Lung (tissue), 17 donors: ENCODE measurements at places on chromosomes 16 and 17. TPM values are rescaled to one million over a fixed set of nuclear protein-coding genes. Genes with fewer than 3 reads are reported as not detected.

The CDR2 gene
- 14.8 TPM for total RNA-seq

The SLC6A2 gene
- not detected for total RNA-seq

The TMEM100 gene
- 74.7 TPM for total RNA-seq

The GPT2 gene
- 8.3 TPM for total RNA-seq

The ITGAX gene
- total RNA-seq, result 134 TPM

The TBX2 gene
- total RNA-seq, result 106 TPM

The NDEL1 gene
- total RNA-seq, result 58.5 TPM

DNA sequence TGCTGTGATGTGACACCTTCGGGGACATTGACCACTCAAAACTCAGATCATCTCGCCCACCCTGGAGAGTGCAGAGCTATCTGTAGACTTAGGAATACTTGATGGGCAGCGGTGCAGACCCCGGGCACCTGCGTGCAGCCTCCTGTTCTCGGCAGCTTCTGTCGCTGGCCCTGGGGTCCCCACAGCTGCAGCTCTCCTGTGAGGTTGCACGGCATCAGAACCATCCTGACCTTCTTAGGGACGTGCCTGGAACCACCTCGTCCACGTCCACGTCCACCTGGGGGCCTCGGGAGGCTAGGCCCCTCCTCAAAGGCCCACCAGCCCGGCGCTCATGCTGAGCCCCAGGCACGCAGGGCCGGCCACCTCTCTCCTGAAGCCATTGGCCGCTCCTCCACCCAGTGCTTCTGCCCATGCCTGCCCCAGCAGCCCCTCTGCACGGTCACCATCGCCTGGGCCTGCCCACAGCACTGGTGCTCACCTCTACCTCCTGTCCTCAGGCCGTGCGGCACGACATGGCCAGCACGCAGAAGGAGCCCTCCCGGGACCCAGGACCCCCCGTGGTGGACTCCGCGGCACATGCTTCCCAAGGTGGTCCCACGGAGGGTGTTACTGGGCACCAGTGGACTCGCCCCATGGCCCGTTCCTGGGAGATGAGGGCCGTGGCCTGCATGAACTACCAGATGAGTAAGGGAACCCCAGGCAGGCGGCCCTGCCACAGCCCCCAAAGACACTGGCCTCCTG, 2.3 kb upstream of the WFIKKN1 start:
- peaks cover 9% of the 10 kb centered on the region for H3K36me3 ChIP-seq
- DNase-seq, result no peak
- no peak overlapping the region for H3K4me3 ChIP-seq
- peak overlapping the region; percentile 32 for H3K27ac ChIP-seq
- peaks cover 14% of the 10 kb centered on the region for H3K4me1 ChIP-seq
- H3K27me3 ChIP-seq, result no peaks in the 10 kb centered on the region

DNA sequence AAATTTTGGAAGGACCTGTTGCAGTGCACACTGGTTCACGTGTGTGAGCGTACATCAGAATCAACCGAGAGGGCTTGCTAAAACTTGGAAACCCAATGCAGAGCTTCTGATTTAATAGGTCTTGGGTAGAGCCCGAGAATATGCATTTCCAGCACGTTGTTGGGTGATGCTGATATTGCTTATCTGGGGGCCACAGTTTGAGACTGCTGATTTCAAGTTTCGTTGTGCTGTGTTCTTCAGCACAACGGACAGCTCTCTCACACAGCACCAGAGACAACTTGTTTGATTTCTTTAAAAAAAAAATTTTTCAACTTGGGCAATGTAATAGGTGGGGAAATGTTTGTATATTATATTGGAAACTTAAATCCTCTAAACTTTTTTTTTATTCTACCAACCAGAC, 9.4 kb downstream of the OR4D2 start:
- no peak for DNase-seq
- no peak overlapping the region for H3K4me3 ChIP-seq
- H3K27me3 ChIP-seq, result peaks cover 3% of the 10 kb centered on the region
- no peak overlapping the region for H3K27ac ChIP-seq
- H3K36me3 ChIP-seq, result no peaks in the 10 kb centered on the region

DNA sequence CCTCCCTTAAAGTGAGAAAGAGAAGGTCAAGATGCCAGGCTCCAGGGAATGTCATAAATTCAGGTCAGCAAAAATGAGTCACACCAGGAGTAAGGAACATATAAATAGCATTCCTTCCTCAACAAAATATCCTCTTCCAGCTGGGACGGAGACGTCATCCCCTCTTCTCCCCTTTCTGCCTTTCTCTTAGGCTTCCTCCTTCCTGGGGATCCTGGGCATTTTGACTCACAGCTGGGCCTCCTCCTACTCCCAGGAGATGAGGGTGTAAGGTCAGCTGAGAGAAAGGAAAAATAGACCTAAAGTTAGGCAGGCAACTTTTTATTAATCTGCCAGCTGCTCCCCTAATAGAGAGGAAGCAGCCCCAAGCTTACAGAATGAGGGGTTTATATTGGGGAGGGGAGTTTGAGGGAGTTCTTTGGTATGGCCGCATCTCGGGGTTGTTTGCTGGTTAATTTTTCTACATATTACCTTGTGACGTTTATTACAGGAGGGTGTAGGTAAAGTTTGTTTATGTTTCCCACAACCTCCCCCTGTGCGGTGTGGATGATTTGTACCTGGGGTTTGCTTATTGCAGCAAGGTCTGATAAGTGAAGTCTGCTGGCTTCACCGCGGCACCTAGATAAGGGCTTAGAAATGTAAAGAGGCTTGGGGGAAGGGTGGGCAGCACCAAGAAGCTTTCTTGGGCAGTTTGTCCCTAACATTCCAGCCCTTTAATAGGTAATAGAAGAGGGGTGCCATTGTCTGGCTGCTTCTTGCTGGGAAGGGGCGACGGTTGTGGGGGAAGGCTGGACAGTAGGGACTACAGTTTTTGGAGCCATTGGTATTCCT, 7.1 kb upstream of the ZNF747 start:
- DNase-seq, result peak; percentile 46
- peak overlapping the region; percentile 63 for H3K27ac ChIP-seq
- no peaks in the 10 kb centered on the region for H3K36me3 ChIP-seq
- peaks cover 5% of the 10 kb centered on the region for H3K4me1 ChIP-seq
- H3K4me3 ChIP-seq, result no peak overlapping the region

- peak; percentile 65 for DNase-seq
- no peaks in the 10 kb centered on the region for H3K36me3 ChIP-seq
- peak overlapping the region; percentile 86 for H3K4me3 ChIP-seq
- H3K27ac ChIP-seq, result peak overlapping the region; percentile 96
- H3K4me1 ChIP-seq, result peaks cover 10% of the 10 kb centered on the region
- no peaks in the 10 kb centered on the region for H3K27me3 ChIP-seq
Observed at GRCh38 chr16:73057291-73058210, 9.6 kb upstream of the ZFHX3 start.

DNA sequence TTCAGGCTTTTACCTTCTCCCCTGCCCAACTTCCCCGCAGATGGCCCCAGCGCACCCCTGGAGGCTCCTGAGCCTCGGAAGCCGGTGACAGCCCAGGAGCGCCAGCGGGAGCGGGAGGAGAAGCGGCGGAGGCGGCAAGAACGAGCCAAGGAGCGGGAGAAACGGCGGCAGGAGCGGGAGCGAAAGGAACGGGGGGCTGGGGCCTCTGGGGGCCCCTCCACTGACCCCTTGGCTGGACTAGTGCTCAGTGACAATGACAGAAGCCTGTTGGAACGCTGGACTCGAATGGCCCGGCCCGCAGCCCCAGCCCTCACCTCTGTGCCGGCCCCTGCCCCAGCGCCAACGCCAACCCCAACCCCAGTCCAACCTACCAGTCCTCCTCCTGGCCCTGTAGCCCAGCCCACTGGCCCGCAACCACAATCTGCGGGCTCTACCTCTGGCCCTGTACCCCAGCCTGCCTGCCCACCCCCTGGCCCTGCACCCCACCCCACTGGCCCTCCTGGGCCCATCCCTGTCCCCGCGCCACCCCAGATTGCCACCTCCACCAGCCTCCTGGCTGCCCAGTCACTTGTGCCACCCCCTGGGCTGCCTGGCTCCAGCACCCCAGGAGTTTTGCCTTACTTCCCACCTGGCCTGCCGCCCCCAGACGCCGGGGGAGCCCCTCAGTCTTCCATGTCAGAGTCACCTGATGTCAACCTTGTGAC, 3.6 kb downstream of the MAPK7 start:
- H3K27me3 ChIP-seq, result no peaks in the 10 kb centered on the region
- H3K36me3 ChIP-seq, result peaks cover 55% of the 10 kb centered on the region
- H3K4me3 ChIP-seq, result no peak overlapping the region
- H3K27ac ChIP-seq, result no peak overlapping the region

DNA sequence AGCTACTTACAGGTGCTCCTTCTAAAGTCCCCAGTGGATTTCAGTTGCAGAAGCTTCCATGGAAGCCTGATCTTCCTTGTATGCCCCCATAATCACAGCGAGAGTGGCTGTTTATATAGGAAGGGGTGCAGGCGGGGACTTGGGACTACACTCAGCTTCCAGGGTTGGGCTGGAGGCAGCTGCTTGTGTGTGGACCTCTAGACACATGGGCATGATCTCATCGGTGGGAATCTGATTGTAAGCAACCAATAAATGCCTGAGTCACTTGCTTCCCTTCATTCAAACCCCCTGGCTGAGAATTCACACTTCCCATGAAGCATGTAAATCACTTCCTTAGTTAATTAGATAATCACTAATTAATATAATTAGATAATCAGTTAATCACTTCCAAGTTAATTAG, 1.0 kb upstream of the KRT20 start:
- no peak overlapping the region for H3K4me3 ChIP-seq
- no peaks in the 10 kb centered on the region for H3K4me1 ChIP-seq
- no peak overlapping the region for H3K27ac ChIP-seq
- peaks cover 2% of the 10 kb centered on the region for H3K27me3 ChIP-seq
- DNase-seq, result no peak

DNA sequence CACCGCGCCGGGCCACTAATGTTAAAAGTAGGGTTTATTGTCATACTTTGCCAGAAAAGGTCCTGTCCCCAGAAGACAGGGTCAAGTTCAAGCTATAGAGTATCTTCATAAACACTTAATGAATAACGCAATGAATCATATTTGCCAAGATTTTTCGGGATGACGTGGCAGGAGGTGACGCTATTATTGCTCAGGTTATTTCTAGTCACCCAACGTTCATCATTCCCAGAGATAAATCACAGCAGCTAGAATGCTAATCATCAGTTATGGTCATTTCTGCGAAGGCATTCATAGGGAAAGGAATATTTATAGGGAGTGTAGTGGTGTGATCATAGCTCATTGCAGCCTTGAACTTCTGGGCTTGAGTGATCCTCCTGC, 2.0 kb downstream of the TMC5 start:
- H3K4me1 ChIP-seq, result no peaks in the 10 kb centered on the region
- no peak overlapping the region for H3K27ac ChIP-seq
- H3K27me3 ChIP-seq, result no peaks in the 10 kb centered on the region
- H3K4me3 ChIP-seq, result no peak overlapping the region
- H3K36me3 ChIP-seq, result no peaks in the 10 kb centered on the region

DNA sequence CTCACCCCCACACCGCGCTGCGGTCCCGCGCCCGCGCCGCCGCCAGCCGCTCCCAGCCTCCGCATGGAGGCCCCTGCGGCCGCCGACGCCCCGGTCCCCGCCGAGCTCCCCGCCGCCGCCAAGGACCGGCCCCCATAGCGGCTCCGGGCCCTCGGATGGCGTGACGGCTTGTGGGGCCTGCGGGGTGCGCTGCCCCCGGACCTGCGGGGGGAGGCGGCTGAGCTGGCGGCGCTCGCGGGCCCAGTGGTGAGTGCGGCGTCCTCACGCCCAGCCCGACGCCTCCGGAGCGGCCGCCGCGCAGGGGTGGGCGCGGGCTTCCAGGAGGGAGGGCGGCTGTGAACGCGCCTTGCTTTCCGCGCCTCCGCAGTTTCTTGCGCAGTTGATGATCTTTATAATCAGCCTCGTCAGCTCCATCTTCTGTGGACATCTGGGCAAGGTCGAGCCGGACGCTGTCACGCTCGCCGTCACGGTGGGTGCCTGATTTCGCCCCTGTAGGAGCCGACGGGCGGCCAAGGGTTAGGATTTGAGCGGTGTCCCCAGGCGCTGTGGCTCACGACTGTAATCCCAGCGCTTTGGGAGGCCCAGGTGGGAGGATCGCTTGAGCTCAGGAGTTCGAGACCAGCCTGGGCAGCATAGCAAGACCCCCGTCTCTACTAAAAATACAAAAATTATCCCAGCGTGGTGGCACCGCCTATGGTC, 46.4 kb downstream of the SLC47A1 start:
- H3K4me3 ChIP-seq, result peak overlapping the region; percentile 31
- peaks cover 13% of the 10 kb centered on the region for H3K27me3 ChIP-seq
- no peaks in the 10 kb centered on the region for H3K4me1 ChIP-seq
- no peak overlapping the region for H3K27ac ChIP-seq
- H3K36me3 ChIP-seq, result no peaks in the 10 kb centered on the region

DNA sequence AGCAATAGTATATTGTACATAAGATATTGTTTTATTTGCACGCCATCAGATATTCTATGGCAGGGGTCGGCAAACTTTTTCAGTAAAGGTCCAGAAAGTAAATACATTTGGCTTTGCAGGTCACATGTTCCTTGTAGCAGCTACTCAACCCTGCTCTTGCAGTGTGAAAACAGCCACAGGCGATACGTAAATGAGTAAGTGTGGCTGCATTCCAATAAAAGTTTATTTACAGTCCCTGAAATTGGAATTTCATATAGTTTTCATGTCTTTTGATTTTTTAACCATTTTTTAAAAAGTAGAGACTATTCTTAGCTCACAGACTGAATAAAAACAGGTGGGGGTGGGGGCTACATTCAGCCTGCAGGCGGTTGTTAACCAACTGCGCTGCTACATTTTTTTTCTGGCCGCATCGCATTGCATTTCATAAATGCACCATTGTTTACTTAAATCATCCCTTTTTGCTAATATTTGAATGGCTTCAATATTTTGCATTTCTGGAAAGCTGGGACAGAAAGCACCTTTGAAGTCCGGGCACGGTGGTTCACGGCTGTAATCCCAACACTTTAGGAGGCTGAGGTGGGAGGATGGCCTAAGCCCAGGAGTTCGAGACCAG, 50.5 kb upstream of the HAPSTR1 start:
- DNase-seq, result peak; percentile 5
- no peaks in the 10 kb centered on the region for H3K27me3 ChIP-seq
- H3K4me1 ChIP-seq, result no peaks in the 10 kb centered on the region
- H3K36me3 ChIP-seq, result no peaks in the 10 kb centered on the region

- no peak within 1 kb of the TSS for H3K27ac ChIP-seq
- H3K4me3 ChIP-seq, result no peak within 1 kb of the TSS
- H3K36me3 ChIP-seq, result no peaks in the 10 kb centered on the region
- peaks cover 5% of the 10 kb centered on the region for H3K4me1 ChIP-seq
- H3K27me3 ChIP-seq, result no peaks in the 10 kb centered on the region
Observed at GRCh38 chr17:74274060-74274708, at the start of gene DNAI2. Gene DNAI2 (plus strand): TSS chr17:74274234. CDS start chr17:74281818, 7,584 bp downstream.

- no peaks in the 10 kb centered on the region for H3K4me1 ChIP-seq
- no peaks in the 10 kb centered on the region for H3K27me3 ChIP-seq
- no peak overlapping the region for H3K27ac ChIP-seq
- no peak overlapping the region for H3K4me3 ChIP-seq
Observed at GRCh38 chr17:14699574-14700185, 398.8 kb downstream of the HS3ST3B1 start.

- H3K4me1 ChIP-seq, result no peaks in the 10 kb centered on the region
- H3K27me3 ChIP-seq, result no peaks in the 10 kb centered on the region
- no peak for DNase-seq
- no peaks in the 10 kb centered on the region for H3K36me3 ChIP-seq
- no peak overlapping the region for H3K27ac ChIP-seq
- no peak overlapping the region for H3K4me3 ChIP-seq
Observed at GRCh38 chr17:56142325-56142724, 10.9 kb upstream of the ANKFN1 start.

GRCh38 chr17:82405051-82405450, 13.1 kb upstream of the HEXD start:
- H3K27ac ChIP-seq, result no peak overlapping the region
- H3K4me1 ChIP-seq, result no peaks in the 10 kb centered on the region
- no peak for DNase-seq
- H3K4me3 ChIP-seq, result no peak overlapping the region
- no peaks in the 10 kb centered on the region for H3K36me3 ChIP-seq
